ENCODE measurements at places on chromosomes 5 and 9.

GRCh38 chr5:73835726-73836125 is 209.7 kb downstream of the ARHGEF28 start:
- DNase-seq, result no peak

DNA sequence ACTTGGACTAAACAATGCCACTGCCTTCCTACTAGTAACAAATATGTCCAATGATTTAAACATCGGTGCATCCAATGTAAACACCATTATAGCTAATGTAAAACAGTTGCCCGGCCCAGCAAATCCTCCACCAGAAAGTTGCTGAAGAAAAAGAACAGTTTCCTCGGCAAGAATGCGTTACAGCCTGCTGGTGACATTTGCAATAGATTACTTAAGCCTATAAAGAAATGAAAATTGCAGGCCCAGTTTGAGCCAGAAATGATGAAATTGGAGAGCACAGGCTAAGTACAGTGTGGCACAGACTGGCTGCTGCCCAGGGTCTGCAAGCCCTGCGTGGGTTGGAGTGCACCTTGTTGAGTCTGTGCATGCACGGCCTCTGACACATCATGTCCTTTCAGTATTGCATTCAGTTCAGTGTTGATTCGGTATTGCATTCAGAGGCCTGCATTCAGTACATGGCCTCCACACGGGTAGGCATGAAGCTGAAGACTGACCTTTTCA is 406.0 kb upstream of the KLF4 start:
- no peak for DNase-seq

DNA sequence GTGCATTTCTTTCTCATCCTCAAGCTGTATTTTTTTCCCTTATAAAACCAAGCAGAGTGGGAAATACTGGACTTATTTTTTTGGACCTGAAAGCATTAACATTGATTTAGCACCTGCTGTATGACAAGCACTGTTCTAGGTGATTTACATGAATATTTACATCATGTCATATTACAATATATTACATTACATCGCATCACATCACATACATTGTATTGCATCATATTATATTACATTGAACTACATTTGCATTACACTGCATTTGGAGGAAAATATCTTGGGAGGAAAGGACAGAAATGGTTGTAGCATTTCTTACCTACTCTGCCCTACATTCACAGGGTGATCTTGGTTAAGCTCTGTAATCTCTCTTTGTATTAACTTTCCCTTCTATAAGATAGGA is 11.2 kb upstream of the PDCD1LG2 start:
- DNase-seq, result no peak

DNA sequence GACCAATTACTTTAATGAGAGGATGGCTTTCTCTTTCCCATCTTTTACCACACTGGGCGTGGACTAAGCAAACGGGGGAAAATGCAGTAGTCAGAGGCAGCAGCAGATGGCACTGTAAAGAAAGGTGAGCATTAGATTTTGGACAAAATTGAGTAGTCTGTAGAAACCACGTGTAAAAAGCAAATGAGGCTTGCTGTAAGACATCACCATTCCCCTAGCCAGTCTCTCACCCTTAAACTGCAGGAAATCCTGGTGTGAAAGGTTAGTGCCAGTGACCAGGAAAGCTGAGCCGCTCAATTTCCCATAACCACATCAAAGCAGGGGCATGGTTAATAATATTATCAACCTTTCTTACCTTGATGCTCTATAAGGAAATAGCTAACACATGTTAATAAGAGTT is 31.8 kb downstream of the SPATA31C2 start:
- DNase-seq, result peak; percentile 34

- no peak for DNase-seq
These were observed 67.9 kb downstream of the PTPN3 start for GRCh38 chr9:109430231-109430630.

- no peak for DNase-seq
These were observed 49.5 kb downstream of the DAP start for GRCh38 chr5:10711562-10711961.

DNA sequence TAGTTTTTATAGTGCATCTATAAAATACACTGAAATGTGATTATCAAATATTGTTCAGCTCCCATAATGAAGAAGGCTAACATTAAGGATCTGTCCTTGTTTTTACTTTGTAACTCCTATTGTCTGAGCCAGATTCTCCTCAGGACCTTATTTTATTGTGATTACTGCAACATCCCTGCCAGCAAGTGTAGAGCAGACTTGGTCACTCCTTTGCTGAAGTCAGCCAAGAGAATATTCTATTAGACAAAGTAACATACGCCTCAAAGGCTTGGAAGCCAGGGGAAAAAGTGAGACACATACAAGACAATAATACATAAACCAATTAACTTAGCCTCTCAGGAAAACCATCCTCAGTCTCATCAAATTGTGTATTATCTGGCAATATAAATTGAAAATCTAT is 269.6 kb downstream of the ARL15 start:
- no peak for DNase-seq

DNA sequence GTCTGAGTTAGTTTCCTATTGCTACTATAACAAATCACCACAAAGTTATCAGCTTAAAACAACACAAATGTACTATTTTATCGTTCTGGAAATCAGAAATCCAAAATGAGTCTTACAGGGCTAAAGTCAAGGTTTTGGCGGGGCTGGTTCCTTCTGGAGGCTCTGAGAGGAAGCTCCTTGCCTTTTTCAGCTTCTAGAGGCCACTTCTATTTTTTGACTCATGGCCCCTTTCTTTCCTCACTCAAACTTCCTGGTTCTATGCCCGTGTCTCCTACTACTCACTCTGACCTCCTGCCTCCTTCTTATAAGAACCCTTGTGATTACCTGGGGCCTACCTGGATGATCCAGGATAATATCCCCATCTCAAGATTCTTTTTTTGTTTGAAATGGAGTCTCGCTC is 48.2 kb downstream of the GABBR2 start:
- no peak for DNase-seq

DNA sequence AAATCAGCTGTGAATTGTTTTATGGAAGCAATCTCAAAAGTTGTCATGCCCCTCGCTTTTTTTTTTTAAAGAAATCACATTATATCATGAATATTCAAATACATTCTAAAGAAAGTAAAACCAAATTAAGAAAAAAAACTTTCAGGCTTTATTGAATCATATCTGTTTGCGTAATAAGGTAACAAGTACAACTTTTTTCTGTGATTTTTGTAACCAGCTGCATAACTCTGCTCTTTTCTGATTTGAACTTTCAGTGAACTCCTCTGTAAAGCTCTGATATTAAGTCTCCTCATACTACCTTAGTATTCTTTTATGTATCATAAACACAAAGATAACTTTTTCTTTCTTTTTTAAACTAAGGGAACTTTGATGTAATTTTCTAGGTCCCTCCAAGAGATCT is 65.3 kb downstream of the CWC27 start:
- DNase-seq, result no peak

DNA sequence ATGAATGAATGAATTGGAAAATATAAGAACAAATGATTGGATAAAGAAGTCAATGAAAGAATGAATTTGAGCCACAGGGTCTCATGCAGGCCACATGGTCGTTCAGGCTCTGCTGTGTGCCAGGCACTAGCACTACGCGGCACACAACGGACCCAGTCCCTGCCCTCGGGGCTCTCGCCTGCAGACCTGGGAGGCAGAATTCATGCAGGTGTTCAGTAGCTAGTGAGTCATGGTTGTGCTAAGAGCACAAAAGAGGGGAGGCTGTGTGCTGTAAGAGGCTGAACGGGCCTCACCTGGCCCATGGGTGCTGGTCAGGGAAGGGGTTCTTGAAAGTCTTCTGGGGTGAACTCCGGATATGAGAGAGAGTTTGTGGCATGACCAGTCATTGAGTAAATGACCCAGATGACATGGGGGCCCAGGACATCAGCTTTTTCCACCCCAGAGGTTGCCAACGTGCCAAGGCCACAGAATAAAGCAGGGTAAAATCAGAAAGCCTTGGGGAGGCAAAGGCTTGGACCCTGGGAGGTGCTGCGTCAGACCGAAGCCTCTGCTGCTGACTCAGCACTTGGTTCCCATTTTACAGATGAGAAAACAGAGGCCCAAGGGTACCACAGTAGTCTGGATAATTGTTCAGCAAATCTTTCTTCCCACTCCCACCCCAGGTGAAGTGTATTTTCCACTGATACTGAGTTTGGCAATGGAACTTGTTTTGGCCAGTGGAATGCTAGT is 264.3 kb upstream of the MVB12B start:
- DNase-seq, result no peak
